NCI-H2081 treated with DMSO at 0.1 percent for 48 hours (cell line): ENCODE measurements at places on chromosomes 1 and 21.

- DNase-seq, result no peak
Observed at GRCh38 chr21:42746593-42747275, 93.3 kb downstream of the PDE9A start.

GRCh38 chr1:178844436-178844835 is 26.4 kb downstream of the ANGPTL1 start:
- DNase-seq, result no peak

- no peak for DNase-seq
Observed at GRCh38 chr1:150034336-150034735, 23.8 kb upstream of the OTUD7B start.

DNA sequence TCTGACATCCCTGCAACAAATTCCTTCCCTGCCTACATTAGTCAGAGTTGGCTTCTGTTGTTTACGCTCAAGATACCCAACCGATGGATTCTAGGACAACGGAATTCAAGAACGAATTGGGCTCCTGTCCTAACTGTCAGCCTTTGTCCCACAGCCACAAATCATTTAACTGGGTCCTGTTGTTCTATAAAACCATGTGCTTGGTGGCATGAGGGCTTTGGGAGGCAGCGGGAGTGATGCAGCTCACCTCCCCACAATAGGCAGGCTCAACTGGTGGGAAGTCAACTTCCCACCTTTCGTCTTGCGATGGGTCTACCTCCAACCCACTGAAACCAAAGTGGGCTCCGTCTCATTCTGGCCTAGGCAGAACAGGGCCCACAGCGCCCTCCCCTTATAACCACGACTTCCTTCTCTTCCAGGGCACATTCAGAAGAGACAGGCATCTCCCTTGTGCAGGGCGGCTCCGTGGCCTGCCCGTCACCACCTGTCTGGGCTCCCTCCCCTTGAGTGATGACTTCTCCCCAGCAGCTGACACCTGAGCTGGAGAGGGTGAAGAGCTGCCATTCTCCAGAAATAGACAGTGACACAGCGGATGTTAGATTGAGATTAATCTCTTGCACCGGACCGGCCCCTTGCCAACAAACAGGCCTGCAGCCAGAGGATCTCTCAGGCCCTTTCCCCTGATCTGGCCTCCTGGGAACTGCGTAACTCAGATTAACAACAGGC is 26.5 kb downstream of the LRRC38 start:
- DNase-seq, result no peak

DNA sequence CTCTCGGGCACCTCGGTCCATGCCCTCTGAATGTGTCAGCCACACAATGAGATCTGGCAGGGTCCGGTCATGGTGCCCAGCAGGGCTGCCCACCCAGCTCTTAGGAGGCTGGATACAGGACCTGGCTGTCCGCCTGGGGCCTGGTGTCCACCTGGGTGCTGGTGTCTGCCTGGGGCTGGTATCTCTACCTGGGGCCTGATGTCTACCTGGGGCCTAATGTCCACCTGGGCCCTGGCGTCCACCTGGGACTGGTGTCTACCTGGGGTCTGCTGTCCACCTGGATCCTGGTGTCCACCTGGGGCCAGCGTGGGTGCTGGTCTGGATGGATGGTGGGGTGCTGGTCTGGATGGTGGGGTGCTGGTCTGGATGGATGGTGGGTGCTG is 45.1 kb upstream of the ACTRT2 start:
- DNase-seq, result no peak
